ENCODE measurements at places on chromosomes 4 and X.

DNA sequence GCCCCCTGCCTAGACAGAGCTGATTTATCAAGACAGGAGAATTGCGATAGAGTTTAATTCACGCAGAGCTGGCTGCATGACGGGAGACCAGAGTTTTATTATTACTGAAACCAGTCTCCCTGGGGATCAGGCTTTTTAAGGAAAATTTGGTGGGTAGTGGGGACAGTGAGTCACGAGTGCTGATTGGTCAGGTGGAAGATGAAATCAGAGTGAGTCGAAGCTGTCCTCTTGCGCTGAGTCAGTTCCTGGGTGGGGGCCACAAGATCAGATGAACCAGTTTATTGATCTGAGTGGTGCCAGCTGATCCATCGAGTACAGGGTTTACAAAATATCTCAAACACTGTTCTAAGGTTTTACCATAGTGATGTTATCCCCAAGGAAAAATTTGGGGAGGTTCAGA is 36.6 kb downstream of the MYOZ2 start:
- no peak for DNase-seq

- no peak for DNase-seq
These were observed 10.6 kb downstream of the NYX start for GRCh38 chrX:41457613-41458192.

DNA sequence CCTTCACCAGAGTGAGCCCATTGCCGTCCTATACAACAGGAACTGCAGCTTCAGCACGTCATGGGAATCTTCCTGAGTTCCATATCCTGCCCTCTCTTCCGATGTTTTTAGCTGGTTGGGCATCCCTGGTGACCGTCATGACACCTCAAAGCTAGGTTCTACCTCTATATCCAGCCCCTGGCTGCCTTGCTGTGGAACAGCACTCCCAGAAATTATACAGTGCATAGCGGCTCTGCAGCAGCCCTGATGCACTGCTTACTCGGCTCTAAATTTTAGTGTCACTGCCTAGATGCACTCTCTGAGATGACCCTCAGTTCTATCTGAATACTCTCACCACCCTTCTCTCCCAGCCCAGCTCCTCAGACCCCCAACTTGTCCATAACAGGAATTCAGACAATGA is 44.3 kb downstream of the ARHGEF38 start:
- no peak for DNase-seq

- no peak for DNase-seq
These were observed 210.2 kb downstream of the ANTXR2 start for GRCh38 chr4:79862821-79863220.

Measured in thoracic aorta (tissue), 2 donors.